Activated CD4-positive, alpha-beta memory T cell treated with anti-CD3 and anti-CD28 coated beads, Interleukin-2, amount 10 ng/mL, durations not matched to agents 7 days and 5 days (primary cell): ENCODE measurements at places on chromosomes 7 and 10. TPM values are rescaled to one million over a fixed set of nuclear protein-coding genes. Genes with fewer than 3 reads are reported as not detected.

KIAA1217 gene
- 2.0 TPM for total RNA-seq

AP4M1 gene
- total RNA-seq = 10.6 TPM

PI4K2A gene
- 13.3 TPM for total RNA-seq

DNA sequence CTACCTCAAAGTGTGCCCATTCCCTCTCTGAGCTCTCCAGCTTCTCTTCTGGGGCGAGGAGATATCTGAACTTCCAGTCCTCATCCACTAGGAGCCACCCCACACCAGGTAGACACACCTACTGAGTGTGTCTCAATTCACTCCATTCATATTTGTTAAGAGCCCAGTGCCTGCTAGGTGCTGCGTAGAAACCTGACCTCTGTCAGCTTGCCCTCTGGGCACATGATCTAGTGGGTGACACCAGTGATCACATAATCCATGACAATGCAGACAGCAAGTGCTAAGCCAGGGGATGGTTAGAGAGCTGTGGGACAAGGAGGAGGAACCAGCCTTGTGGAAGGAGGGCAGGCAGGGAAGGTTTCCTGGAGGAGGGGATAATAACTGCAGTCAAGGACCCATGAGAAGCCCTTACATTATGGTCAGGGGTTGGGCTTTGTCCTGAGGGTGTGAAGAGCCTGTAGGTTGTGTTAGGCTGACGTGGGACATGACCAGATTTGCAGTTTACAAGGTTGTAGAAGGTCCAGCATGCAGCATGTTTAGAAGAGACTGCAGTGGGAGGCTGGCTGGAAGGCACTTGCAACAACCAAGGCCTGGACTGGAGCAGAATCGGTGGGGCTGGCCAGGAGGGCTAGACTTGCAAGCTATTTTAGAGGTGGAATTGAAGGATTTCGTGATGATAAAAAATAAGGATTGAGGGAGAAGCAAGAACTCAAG is 81.8 kb downstream of the COL13A1 start:
- DNase-seq = no peak

- DNase-seq = no peak
Observed at GRCh38 chr7:80057488-80057887, 77.1 kb upstream of the GNAI1 start.

DNA sequence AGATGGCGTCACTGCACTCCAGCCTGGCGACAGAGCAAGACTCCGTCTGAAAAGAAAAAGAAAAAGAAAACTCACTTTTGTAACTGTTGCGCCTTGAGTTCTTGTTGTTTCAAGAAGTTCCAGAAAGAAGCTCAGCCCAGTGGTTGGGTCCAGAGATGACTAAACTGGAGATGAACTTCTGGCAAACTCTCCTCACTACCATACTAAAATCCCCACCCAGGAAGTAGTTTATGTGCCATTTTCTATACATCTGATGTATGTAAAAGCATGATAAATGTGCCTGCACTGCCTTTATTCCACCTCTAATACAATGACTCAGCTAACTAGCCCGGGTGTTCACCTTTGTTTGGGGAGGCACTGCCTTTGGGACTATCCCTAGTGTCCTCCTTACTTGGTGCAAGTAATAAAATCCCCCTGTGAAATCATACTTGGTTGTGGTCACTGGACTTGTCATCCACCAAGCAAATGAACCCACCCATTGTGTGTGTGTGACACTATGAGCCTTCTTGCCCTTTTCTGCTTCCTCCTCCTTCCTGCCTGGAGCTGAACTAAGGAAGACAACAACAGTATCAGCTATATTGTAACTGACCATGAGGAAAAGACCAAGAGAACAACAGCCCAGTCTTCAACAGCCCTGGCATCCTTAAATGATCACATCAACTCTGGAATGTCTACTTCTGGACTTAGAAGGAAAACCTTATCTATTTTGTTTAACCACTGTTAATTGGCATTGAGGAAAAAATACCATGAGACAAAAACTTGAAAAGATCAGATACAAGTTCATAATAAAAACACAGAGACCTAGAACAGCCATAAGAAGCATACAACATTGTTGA is 33.6 kb downstream of the JMJD1C start:
- no peak for DNase-seq

CCAR1 gene
- total RNA-seq = 80.1 TPM

GRCh38 chr10:54284526-54285193 is 516.4 kb downstream of the PCDH15 start:
- no peak for DNase-seq

DNA sequence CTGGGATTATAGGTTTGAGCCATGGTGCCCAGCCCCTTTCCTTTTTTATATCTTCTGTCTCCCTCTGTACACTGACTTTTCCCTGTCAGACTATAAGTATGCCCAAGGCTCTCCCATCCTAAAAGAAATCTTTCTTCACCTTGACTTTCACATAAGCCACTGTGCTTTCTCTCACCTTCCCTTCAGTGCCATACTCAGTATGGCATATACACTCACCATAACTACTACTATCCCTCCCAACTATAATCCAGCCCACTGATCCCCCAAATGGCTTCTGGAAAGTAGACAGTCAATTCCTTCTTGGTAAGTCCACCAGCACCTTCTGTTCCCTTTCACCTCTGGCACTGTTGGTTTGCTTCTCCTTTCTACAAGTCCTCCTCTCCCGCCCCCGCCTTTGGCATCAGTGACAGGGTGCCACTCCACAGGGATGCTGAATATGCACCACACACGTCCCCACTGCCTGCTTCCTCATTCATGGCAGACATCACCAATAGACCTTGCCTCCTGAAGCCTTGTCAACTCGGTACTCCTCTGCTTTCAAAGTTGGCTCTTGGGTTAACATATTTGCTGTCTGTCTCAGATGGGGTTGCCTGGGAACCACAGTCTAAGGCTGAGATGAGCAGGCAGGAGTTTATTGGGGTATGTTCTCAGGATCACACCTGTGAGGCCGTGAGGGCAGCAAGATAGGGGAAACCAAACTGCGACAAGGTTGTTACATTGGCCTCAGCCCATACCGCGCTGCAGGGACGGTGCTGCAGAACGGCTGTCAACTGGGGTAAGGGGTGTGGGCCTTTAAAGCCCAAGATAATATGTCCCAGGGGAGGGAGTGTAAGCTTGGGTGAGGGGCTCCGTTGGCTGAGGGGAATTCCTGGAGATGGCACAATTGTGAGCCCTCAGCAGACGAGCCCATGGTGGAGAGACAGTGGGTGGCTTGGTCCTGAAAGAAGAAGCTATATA is 7.2 kb upstream of the PSAP start:
- no peak for DNase-seq
